ENCODE measurements at places on chromosomes 7 and 10.

DNA sequence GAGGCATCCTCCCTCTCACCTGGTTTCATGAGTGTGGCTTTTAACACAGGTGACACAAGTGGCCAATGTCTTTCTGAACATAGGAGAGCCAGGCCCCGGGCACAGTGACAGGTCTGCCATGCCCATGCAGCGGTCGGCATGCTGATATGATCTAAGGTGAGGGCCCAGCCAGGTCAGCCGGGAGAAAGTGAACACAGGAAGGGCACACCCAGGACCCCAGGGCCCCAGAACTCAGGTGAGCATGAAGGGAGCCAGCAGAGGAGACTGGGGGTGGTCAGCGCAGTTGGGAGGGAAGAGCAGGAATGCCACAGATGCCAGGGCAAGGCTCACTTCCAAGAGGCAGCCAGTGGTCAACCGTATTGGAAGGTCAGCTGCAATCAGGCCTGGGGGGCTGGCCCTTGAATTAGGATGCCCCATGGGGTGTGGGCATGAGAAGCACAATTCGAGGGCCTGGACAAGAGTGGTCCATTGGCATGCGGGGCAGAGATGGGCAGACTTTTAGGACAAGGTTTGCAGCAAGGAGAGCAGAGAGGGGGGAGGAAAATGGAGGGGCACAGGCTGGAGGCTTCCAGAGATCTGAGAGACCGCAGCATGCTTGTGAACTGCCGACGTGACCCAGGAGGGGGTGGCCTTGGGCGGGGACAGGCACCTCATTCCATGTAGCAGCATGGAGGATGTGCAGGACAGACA, 3.9 kb upstream of the INPP5A start:
- no peak for DNase-seq

- no peak for DNase-seq
Observed at GRCh38 chr7:117065571-117066150, 112.4 kb downstream of the ST7 start.

DNA sequence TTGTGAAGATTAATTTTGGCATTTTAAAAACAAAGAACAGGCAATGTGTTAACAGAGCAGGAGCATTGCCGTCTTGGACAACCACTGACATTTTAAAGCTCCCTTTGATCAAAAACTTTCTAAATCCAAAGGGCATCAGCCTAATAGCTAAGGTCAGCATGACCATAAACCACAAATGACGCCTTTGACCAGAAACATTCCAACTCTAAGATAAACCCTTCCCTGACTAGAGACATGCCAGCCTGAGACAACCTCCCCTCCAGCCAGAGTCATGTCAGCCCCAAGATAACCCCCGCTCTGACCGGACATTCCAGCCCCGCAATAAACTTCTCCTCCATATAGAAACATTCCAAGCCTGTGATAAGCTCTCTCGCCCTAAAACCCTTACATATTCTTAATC, 949.4 kb upstream of the POT1 start:
- DNase-seq = no peak

- DNase-seq = no peak
Observed at GRCh38 chr10:70956029-70956759, 67.8 kb upstream of the PCBD1 start.

GRCh38 chr7:151129117-151129959, 38.2 kb downstream of the GBX1 start:
- no peak for DNase-seq

DNA sequence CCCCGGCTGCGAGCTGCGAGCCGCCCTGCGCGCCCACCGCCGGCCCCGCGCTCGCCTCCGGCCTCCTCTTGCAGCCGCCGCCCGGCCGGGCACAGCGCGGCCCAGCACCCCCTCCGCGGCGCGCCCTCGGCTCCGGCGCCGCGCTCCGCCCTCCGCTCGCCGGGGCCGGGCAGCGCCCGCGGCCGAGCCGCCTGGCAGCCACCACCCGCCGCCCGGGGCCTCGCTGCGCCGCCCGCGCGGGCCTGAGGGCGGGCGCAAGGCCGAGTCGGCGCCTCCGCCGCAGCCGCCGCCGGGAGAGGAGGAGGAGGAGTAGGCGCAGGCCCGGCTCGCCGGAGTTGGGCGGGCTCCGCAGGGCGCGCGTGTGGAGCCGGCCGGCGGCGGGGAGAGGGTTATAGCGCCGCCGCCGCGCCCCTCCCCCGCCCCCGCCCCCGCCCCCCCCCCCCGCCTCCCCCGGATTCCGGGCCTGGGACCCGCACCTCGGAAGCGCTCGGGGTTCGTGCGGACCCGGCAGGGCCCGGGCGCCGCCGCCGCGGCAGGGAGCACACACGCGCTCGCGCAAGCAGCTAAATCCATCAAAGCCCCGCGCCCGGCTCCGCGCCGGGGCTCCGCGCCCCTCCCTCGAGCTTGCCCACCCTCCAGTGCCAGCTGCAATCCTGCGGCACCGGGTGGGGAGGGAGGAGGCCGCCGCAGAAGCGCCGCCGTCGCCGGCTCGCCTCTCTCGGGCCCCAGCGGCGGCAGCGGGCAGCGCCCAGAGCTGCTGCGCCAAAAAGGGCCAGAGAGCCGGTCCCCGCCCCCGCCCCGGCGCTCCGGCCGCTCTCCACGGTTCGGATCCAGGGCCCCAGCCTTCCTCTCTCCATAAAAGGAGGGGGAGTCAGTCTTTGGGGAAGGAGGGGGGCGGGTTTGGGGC, at the start of gene PDGFA:
PDGFA (minus strand) TSS at position 363 of the 907 bp plus-strand sequence. CDS start 845 bp downstream, outside the sequence.
- DNase-seq = peak; percentile 65

DNA sequence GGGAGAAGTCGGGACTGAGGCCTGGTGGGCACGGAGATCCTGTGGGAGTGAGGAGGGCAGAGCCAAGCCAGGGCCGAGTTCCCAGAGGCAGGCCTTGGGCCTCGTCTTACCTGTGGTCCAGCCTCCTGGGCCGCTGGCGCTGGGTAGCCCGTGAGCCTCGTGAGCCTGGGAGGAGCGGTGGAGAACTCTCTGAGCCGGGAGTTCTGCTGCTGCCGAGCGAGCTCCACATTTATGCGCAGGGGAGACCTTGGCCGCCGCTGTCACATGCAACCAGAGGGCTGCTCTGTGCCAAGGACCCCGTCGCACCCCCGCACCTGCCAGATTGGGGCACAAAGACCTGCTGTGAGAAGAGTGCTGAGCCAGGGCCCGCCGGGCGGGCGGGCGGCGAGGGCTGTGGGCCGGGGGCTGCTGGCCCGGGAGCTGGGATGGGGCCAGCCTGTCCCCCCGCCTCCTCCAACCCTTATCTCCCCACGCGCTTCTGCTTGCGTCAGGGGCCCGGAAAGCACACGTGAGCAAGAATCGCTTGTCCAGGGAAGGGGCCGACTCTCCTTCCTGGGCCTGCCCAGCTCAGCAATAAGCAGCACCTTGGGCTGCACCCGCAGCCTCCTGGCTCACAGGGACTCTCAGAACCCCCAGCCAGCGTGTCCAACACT, 10.2 kb downstream of the VENTX start:
- peak; percentile 39 for DNase-seq

DNA sequence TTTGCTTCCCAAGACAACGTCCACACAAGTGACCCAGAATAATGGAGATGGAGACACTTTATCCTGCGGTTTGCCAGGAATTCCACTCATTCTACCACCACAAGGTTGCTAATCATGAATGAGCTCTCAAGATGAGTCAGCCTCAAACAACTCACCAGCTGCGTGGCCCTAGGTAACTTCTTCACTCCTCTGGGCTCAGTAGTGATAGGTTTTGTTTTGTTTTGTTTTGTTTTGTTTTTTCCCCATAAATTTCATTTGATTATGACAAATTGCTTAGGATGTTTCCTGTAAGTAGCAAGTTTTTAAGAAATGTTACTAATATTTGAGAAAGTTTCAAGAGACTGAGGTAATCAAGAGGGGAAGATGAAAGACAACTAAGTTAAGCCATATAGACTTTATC, 286.8 kb downstream of the PARD3 start:
- DNase-seq = peak; percentile 95

GRCh38 chr7:159125955-159126270, 18.8 kb downstream of the VIPR2 start:
- DNase-seq = no peak

DNA sequence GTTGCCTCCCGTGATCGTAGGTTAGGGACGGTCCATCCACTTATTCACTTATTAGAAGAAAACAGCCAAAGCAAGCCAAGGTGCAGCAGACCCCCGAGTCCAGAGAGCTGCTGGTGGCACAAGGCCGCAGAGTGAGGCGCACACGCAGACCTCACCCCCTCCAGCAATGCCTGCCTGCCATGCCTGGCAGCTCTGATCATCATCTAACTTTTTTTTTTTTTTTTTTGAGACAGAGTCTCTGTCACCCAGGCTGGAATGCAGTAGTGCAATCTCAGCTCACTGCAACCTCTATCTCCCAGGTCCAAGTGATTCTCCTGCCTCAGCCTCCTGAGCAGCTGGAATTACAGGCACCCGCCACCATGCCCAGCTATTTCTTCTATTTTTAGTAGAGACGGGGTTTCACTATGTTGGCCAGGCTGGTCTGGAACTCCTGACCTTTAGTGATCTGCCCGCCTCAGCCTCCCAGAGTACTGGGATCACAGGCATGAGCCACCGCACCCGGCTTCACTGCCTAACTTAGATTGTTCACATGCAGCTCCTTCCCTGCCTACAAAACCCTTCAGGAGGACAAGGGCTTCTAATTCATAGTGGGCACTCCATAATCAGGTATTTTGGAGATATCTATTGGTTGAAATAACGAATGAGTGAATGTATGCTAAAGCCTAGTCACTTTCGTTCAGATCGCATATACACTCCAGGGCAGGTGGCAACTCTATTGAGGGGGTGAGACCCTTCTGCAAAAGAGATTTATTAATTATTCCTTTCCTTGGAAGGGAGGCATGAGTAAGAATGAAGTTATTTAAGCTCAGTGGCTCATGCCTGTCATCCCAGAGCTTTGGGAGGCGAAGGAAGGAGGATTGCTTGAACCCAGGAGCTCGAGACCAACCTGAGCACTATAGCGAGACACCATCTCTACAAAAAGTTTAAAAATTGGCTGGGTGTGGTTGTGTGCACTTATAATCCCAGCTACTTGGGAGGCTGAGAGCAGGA, 15.9 kb downstream of the TRIM56 start:
- DNase-seq = no peak

DNA sequence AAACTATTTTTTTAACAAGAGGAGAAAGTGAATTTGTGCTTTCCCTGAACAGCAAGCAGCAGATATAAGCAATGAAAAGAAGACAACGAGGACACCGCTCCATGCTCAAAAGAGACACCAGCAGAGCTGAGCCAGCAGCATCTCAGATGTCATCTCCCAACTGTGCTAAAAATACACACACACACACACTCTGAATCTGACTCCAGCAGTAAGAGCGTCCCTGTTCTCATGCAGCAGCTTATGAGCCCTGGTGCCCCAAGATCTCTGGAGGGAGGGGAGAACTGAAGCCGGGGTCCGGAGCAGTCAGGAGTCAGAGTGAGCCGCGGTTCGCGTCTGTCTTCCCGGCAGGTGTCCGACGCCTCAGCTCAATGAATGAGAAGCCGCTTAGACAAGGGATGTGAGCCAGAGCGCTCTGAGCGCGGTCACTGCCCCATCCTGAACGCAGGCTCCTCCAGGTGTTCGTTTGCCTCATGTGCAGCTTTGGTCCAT, 49.2 kb downstream of the SVIL start:
- no peak for DNase-seq

DNA sequence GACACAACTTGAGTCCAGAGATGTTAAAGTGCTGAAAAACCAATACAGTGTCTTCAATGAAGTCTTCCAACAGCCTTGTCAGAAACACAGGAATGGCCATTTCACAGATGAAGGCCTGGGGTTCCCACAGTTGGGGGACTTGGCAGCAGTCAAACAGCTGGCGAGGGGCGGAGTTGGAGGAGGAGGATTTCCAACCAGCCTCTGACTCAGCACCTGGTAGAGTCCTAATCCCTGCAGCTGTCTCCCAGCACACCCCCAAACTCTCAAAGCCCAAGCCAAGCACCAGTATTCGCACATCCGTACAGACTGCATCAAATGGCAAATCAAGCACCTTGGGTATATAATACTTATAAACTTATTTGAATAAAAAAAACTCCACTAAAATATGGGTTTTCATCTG, 28.0 kb downstream of the CTBP2 start:
- no peak for DNase-seq

DNA sequence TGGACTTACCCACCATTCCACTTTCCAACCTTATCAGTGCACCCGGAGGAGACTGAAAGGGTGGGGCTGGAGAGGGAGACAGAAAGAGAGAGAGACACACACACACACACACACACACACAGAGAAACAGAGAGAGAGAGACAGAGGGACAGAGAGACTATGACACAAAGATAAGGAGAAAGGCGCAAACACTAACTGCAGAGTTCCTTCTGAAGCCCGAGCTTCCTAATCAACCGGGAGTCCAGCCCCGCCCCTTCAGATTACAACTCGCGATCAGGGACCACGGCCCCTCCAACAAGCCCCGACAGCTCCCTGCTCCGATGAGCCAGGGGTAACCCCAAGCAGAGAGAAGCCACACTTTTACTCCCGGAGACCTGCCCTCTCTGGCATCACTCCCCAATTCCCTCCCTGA, 499 bp downstream of the GAL3ST4 start:
- DNase-seq = no peak

- DNase-seq = peak; percentile 80
Observed at GRCh38 chr7:132577206-132578049, 1.2 kb upstream of the PLXNA4 start.

GRCh38 chr10:131869344-131869743, 31.5 kb upstream of the PPP2R2D start:
- DNase-seq = no peak

DNA sequence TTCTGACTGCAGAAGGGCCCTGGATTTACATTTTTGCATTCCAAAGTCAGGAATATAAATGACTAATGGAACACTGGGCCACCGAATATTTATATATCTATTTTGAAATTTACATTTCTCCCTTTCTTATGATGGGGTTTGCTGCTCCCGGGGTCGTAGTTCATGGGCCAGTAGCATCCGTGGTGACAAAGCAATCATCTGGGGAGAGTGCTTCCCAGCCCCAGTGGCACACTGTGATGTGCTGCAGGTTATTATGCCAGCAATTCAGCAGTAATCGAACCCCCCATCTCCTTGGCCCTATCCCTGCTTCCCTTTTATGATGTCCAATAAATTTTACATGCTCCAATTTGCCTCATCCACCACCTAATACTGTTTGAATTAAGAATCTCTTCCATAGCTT, 837.5 kb downstream of the LRMDA start:
- no peak for DNase-seq

- no peak for DNase-seq
Observed at GRCh38 chr10:29176845-29177832, 111.7 kb upstream of the LYZL1 start.

GRCh38 chr10:84026821-84027257, 112.5 kb upstream of the GHITM start:
- DNase-seq = peak; percentile 19

- peak; percentile 52 for DNase-seq
Observed at GRCh38 chr10:93080350-93081046, 6.8 kb downstream of the CYP26A1 start.

DNA sequence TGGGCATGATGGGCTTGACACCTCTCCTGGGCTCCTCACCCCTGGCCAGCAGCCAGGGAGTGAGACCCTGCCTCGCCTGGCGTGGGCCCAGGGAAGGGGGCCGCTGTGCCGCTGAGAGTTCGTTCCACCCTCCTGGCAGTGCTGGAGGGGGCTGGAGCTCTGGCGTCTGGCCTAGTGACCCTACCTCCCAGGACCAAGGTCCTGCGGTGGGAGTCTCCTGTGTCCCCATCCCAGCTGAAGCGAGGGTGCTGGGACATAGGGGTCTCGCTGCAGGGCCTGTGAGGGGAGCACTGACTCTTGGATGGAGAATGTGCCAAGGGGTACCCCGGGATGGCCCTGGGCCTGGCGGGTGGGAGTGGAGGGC, 1.2 kb downstream of the GTF2IRD1 start:
- no peak for DNase-seq

All from fibroblast of pulmonary artery (primary cell).